ENCODE measurements at places on chromosomes 7 and 10. TPM values are rescaled to one million over a fixed set of nuclear protein-coding genes. Genes with fewer than 3 reads are reported as not detected.

ATOH7 gene
- polyA plus RNA-seq: not detected

UNCX gene
- not detected for polyA plus RNA-seq

FFAR4 gene
- not detected for polyA plus RNA-seq

CCDC3 gene
- polyA plus RNA-seq: 0.24 TPM

EBF3 gene
- 0.60 TPM for polyA plus RNA-seq

HOXA3 gene
- 8.8 TPM for polyA plus RNA-seq

TAS2R3 gene
- polyA plus RNA-seq: not detected

PTPRE gene
- 0.34 TPM for polyA plus RNA-seq

NPFFR1 gene
- not detected for polyA plus RNA-seq

SPDYE6 gene
- not detected for polyA plus RNA-seq

CCDC146 gene
- 1.7 TPM for polyA plus RNA-seq

HIF1AN gene
- 6.1 TPM for polyA plus RNA-seq

AFAP1L2 gene
- 0.22 TPM for polyA plus RNA-seq

CHST15 gene
- polyA plus RNA-seq: 0.10 TPM

EGR2 gene
- polyA plus RNA-seq: 1.2 TPM

RARRES2 gene
- 1.4 TPM for polyA plus RNA-seq

ASB4 gene
- not detected for polyA plus RNA-seq

MYL10 gene
- not detected for polyA plus RNA-seq

CLCN1 gene
- not detected for polyA plus RNA-seq

BICC1 gene
- polyA plus RNA-seq: 5.1 TPM

JAKMIP3 gene
- 0.09 TPM for polyA plus RNA-seq

ADAP1 gene
- polyA plus RNA-seq: 2.0 TPM

OR2A14 gene
- not detected for polyA plus RNA-seq

NODAL gene
- polyA plus RNA-seq: not detected

WDFY4 gene
- polyA plus RNA-seq: not detected

Data from IMR-90 (cell line).